ENCODE measurements at places on chromosomes 1 and 21.

DNA sequence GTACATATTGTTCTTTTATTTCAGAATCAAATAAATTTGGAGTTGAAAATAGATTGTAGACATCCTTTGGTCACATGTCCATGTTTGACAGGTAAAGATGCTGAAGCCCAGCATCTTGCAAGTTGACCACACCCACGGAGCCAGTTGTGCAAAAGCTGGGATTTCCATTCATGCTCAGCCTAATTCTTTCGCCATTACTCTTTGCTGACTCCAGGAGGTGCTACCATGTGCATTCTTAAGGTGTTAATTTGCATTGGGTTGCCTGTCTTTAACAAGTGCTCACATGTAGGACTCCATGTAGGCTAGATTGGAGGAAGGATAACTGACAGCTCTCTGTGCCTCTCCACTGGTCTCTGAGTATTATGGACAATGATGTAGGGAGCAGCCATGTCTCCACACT is 660.7 kb downstream of the LMO4 start:
- DNase-seq = no peak

GRCh38 chr1:95232646-95233318 is 1.2 kb upstream of the RWDD3 start:
- DNase-seq = no peak

GRCh38 chr1:72283307-72284083 is 1.2 kb upstream of the NEGR1 start:
- DNase-seq = peak; percentile 31

GRCh38 chr1:212189352-212189738 is 95.9 kb upstream of the PPP2R5A start:
- no peak for DNase-seq

- no peak for DNase-seq
These were observed 398 bp downstream of the PTPRU start for GRCh38 chr1:29236712-29237128.

GRCh38 chr1:214446772-214447556 is 104.4 kb downstream of the PTPN14 start:
- DNase-seq = no peak

- DNase-seq = peak; percentile 35
These were observed 15.7 kb upstream of the LUZP1 start for GRCh38 chr1:23184212-23184934.

- DNase-seq = no peak
These were observed 122.8 kb downstream of the PLPPR5 start for GRCh38 chr1:98881901-98882300.

GRCh38 chr21:38188037-38188436 is 68.8 kb upstream of the KCNJ15 start:
- no peak for DNase-seq

GRCh38 chr1:234214911-234215892 is 158.1 kb upstream of the COA6 start:
- no peak for DNase-seq

DNA sequence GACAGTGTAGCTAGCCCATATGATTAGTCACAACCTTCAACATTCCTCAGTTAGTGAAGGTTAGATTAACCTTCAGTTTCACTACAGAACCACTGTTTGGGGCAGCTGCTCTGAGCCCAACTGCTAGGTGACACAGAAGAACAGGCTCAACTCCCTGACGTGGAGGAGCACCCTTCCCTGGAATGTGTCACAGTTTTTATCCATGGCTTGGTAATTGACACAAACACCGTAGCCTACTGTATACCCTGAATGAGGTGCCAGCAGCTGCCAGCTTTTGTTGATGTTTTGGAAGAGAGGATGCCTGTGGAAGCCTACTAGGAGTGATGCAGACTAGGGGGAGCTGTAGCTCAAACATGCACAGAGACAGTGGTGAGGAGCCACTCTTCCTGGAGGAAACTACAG is 56.6 kb upstream of the CR2 start:
- DNase-seq = no peak

GRCh38 chr1:91700332-91700731 is 185.6 kb downstream of the TGFBR3 start:
- DNase-seq = no peak

DNA sequence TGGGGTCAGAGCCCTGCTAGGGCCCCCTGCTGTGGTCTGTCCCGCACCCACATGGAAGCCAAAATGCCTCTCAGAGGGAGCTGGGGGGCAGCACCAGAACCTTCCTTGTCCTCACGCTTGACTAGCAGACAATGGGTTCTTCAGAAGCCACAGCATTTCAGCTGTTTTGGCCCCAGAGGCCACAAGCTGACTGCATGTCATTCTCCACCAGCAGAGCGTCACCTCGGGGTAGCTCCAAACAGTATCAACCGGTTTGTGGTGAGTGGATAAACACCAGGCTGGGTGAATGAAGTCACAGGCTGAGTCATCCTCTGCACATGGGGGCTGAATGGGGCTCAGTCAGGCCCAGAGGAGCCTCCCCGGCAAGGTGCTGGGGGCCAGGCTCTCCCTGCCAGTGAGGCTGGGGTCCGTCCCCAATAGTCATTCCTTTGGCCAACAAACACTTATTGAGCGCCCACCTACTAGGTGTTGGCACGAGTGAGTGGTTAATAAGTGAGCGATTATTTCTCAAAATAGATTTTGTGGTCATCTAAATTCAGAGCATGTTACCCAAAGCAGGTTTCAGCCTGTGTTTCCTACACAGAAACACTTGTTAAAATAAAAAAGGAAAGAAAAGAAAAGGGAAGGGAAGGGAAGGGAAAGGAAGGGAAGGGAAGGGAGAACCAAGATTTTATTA is 9.1 kb downstream of the OLIG1 start:
- peak; percentile 43 for DNase-seq

DNA sequence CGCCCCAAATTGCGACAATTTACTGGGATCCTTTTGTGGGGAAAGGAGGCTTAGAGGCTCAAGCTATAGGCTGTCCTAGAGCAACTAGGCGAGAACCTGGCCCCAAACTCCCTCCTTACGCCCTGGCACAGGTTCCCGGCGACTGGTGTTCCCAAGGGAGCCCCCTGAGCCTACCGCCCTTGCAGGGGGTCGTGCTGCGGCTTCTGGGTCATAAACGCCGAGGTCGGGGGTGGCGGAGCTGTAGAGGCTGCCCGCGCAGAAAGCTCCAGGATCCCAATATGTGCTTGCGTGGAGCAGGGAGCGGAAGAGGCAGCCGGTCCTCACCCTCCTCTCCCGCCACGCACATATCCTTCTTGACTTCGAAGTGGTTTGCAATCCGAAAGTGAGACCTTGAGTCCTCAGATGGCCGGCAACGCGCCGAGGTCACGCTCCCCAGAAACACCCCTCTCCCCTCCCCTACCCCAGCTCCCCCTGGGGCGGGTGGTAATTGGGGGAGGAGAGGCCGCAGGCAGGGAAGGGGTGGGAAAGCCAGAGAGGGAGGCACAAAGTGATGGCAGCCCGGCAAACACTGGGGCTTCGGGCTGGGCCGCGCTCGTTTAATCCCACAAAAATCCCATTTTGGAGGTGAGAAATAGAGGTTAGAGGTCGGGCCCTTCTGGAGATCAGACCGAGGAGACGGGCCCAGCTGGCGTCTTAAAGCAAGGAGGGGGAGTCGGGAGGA is 6.2 kb downstream of the SIM2 start:
- DNase-seq = no peak

GRCh38 chr1:183962903-183963302 is 74.6 kb downstream of the COLGALT2 start:
- DNase-seq = no peak

DNA sequence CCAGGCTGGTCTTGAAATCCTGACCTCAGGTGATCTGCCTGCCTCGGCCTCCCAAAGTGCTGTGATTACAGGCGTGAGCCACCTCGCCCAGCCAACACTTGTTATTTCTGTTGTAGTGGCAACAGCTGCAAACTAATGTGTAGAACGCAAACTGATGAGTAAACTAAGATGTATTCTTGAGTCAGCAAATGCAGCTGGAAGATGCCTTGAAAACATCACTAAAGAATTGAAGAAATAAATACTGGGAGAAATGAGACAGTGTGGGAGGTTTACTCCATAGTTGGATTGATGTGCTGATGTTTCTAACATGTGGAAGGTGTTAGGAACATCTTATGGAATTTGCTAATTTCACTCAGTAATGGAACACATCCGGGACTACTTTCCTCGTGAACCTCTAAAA is 61.3 kb upstream of the KCNE2 start:
- no peak for DNase-seq

DNA sequence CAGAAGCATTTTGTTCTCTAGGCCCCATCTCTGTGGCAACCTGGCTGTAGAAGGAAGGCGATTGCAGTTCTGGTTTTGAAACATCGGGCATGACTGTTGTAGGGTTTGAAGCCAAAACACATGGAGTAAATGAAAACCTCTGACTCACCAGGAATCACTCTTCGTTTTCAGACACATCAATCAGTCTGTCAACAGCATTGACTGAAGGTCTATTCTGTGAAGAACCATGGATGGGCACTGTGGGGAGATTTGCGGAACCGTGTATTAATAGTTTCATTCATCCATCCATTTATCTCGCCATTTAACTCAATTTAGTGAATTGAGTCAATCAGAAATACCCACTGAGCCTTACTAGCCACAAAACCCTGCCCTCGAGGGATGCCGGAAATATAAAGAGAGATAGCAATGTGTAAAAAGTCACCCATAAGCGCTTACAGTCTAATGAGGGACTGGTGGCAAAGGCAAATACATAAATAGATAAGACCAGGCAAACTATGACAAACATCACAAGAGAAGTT is 364.6 kb upstream of the PROX1 start:
- no peak for DNase-seq

DNA sequence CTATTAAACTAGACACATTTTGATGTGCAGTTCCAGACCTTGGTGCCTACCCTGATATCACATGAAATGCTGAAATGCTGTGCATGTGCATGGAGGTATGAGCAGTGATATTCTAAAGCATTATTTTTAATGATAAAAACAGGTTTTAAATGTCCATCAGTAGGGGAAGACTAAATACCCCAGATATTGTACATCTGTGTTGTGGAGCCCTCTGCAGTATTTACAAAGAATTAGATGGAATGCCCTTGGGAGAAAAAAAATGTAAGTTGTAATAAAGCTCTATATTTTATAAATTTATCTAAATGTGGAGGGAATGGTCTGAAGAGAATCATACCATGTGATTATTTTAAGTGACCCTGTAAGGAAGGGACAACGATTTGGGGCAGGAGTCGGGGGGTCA is 39.1 kb upstream of the IGSF5 start:
- DNase-seq = no peak

GRCh38 chr1:235366286-235366685 is 941 bp upstream of the TBCE start:
- DNase-seq = peak; percentile 43

GRCh38 chr1:60890664-60891063 is 191.7 kb upstream of the NFIA start:
- DNase-seq = no peak

DNA sequence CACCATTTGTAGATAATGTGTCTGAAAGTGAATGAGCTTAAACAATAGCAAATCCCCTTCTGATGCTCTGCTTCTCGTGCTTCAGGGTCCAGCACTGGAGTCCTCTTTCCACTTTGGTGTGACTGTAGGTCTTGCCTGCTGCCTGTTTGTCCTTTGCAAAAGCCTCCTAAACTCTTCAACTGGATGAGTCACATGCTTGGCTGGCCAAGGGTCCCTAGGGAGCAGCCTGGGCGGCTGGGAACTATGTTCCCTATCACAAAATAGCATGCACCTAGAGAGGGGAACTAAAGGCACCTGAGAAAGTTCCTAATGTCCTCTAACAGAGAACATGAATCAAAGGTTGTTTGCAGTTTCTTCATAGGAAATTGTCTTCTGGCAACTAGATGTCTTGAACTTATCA is 607.2 kb upstream of the PLXNA2 start:
- no peak for DNase-seq

GRCh38 chr1:41101076-41101475 is 79.6 kb upstream of the SLFNL1 start:
- DNase-seq = no peak

DNA sequence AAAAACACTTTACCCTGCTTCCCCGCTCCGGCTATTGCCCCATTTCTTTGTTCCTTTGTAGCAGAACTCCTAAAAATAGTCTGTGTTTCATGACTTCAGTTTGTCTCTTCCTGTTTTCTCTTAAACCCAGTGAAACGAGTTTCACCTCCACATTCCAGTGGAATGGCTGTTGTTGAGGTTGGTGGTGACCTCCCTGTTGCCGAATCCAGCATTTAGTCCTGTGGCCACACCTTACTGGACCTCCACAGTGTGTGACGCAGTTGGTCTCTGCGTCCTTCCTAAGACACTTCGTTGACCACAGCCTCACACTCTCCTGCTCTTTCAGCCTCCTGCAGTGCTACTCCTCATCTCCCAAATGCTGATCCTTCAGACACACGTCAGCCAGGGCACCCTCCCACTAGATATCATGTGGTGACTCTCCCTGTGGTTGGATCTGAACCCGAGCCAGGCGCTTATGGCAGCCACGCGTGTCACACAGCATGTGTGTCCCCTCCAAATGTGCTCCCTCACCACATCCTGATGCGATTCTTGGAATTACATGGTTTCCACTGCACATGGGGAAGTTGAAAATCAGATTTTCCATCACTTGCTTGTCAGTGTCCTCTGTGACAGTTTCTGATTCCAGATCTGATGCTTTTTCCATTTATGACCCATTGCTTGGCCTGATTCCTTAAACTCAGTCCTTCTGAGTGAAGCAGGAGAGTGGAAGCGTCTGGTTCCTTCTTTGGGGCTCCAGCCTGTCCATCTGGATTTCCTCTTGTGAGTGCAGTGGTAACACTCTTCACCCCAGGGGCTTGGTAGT is 99.1 kb upstream of the ARTN start:
- peak; percentile 44 for DNase-seq

- peak; percentile 92 for DNase-seq
These were observed 505 bp downstream of the CLSPN start for GRCh38 chr1:35769188-35769758.

DNA sequence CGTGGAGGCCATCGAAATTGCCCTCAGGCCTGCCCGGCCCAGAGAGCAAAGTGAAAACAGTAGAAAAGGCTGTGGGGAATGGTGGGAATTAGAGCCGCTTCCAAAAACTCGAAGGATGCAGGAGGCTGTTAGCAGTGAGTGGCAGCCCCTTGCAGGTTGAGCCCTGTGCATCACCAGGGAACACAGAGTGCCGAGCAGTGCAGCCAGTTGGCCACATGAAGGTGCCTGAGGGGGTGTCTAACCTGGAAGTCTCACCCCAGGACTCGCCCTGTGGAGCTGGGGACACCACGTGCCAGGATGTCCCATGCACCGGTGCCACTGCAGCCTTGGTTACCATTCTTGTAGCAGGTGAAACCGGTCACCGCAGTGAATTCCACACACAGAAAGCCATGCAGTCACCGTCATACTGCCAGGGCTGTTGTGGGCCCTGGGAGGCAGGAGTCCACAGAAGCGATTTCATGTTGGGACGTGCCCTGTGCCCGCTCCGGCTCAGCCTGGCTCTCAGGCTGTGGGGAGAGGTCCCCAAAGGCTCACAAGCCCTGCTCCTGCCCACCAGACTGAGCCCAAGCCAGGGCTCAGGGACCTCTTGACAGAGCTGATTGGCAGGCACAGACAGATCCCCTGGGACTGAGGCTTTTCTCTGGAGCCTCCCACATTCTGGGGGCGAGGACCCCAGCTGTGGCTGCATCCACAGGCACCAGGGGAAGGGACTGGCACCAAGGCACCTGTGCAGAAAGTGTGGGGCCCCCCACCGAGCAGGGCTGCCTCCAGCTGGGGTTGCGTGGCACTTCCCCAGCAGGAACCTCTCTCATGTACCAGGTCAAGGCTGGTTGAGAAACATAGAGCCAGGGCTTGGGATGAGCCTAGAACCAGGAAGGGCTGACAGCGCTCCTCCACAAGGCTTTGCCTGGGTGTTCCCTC is 16.7 kb upstream of the ACTRT2 start:
- no peak for DNase-seq

GRCh38 chr1:29272147-29272907 is 36.0 kb downstream of the PTPRU start:
- no peak for DNase-seq

Measured in stimulated activated CD4-positive, alpha-beta T cell treated with anti-CD3 and anti-CD28 coated beads, Interleukin-15, amount 100 ng/mL, for 24 hours (primary cell).